Tongue (tissue), 3 donors: ENCODE measurements at places on chromosomes 12 and 14. TPM values are rescaled to one million over a fixed set of nuclear protein-coding genes. Genes with fewer than 3 reads are reported as not detected.

DNA sequence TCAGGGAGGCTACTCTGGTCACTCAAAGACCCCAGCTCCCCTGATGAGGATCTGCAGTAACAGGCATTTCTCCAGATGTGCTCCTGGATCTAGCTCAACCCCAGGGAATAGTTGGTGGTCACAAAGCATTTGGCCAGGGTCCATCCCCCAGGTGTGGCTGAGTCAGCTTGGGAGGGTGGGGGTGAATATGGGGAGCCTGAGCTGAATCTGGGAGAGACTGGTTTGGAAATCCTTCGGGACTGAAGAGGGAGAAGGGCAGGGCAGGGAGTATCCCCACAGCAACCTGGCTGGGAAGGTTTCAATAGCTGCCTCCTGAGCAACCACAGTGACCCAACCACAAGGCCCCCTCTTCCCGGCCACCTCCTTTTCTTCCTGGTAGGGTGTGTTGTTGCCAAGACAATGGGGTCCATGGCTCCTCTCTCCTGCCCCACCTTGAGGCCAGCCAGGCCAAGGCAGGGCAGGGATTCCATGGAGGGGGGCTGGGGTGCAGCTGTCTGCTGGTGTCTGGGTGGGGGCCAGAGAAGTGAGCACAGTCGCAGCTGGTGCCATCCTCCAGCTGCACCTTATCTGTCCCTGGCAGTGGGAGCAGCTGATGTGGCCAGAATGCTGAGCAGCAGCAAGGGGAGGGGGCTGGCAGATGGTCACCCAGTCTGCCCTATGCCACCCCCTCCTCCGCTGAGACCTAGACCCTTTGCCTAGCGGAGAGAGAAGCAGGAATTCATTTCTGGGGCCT is 5.5 kb downstream of the ASIC1 start:
- peak; percentile 89 for DNase-seq

GRCh38 chr12:49901026-49901425 is 2.7 kb downstream of the FAIM2 start:
- no peak for DNase-seq

DNA sequence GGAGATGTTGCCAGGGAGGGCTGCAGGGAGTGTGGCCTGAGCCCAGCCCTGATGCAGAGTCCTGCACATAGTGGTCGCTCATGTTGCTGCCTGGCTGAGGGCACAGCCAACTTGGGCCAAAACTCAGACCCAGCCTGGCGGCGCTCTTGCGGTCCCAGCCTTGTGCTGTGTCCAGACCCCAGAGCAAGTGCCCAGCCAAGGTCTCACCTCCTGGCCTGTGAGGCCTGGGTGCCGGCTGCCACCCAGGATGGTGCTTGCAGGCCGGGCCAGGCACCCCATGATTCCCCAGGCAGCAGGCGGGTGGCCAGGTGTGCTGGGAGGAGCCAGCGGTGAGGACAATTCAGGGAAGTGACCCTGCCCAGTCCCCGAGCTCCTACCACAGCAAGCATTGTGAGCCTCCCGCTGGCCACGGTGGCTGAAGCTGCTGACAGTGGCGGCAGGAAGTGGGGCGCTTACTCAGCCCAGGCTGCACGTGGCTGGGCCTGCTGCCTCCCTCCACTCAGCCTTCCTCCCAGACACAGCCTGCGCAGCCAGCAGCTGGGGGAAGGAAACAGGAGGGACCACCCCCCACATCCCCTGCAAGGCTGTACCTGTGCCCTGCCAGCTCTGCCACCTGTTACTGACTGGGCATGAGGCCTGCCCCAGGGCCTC is 17.7 kb upstream of the PGF start:
- DNase-seq, result peak; percentile 53

GRCh38 chr12:27237790-27238771 is 6.0 kb upstream of the STK38L start:
- no peak for DNase-seq

DNA sequence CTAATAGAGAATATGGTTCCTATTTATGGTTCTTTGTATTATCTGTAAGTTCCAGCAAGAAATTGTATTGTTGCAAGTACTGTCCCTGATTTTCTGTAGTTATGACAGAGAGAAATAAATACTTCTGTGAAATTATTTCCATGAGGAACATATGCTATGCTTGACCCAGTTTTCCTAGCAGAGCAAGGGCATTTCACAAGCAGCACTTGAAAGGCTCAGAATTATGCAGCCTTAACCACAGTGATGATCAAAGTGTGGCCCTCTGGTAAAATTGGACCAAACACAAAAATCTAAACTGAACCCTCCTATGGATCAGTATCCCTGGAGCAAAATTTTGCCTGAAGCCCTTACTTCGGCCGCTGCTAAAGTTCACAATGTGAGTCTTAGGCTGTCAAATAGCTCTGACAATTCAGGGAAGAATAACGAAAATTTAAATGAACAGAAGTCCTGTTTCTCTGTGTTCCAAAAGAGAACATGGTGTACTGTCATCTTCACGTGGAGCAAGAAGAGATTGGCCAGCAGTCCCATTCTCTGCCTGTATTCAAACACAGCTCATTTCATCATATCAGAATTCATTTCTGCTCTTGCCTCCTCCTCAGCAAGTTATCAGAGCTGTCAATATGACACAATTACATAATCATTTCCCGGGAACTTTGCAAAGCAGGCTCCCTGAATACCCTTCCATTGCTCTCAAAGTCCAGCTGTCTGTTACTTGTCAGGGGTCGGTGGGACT is 471.9 kb downstream of the RPS29 start:
- no peak for DNase-seq

- no peak for DNase-seq
Measured at GRCh38 chr12:20440408-20440807, 72.1 kb downstream of the PDE3A start.

- no peak for DNase-seq
Measured at GRCh38 chr12:14252697-14253096, 112.8 kb upstream of the ATF7IP start.

- no peak for DNase-seq
Measured at GRCh38 chr14:68148276-68148675, 328.7 kb downstream of the RAD51B start.

DNA sequence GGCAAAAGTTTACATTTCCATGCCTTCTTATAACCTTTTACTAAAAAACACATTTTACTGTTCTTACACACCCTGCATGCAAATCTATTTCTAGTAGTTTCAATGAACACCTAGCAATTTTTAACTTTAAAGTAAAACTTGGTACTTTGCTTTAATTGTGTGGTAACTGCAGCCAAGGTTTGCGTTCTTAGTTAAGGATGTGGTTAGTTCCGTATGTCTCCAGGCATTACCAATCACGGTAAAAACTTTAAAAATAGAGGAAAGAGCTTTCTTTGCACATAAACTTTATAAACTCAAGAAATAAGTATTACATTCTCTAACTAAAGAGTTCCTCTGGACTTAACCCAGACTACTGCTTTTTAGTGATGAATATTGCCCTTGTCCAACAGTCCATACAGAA is 795.2 kb downstream of the SLC16A7 start:
- DNase-seq, result no peak

DNA sequence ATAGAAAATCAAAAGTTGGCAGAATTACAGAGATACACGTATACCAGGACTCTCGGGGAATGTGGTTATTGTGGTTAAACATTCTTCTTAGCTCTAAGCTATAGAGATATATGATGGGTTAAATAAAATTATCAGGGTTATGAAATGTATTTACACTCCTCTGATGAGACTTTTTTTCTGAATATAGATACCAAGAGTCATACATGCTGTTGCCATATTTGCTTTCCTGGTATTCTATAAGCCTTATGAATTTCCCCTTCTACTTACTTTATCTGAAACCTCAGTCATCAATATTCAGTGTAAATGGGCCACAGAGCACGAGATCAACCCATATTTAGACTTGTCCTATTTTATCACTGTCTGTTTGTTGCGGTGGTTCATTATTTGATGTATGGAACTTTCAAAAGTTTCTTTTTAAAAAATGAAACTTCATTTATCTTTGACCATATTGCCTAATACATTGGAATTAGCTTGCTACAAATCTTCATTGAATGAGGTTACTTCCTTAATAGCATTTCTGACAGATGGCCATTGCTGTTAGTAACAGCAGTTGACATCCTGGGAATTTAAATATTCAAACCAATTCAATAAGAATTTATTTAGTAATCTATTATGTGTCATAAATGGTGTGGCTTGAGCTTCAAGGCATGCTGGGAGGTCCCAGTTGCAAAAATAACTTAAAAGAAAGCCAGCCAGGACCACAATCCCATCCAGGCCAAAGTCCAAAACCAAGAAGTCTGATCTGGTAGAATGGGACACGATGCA is 393.5 kb downstream of the PCNX1 start:
- DNase-seq, result no peak

DNA sequence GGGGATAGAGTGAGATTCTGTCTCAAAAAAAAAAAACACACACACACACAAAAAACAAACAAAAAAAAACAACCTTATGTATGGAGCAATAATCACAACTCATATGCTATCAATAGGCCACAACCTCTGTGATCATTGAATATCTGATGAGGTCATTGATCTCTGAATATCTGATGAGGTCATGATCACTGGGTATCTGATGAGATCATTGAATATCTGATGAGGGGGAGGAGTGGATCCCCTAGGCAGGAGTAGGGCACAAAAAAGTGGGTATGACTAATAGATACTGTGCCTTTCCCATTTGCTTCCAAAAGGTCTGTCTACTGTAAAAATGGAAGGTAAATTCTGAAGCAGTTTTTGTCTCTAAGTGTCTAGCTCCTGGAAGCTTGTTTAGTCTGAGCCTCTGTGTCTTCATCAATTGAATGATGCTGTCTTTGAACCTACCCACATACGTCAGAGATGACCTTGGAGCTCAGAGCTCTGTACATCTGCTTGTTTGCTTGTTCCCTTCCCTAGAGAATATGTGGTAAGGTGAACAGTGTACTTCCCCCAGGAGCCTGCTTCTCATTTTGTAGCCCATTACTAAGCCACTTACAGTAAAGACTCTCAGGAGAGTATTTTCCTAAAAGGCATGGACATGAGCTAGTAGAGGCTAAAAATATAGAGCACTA is 13.6 kb downstream of the PAH start:
- no peak for DNase-seq

DNA sequence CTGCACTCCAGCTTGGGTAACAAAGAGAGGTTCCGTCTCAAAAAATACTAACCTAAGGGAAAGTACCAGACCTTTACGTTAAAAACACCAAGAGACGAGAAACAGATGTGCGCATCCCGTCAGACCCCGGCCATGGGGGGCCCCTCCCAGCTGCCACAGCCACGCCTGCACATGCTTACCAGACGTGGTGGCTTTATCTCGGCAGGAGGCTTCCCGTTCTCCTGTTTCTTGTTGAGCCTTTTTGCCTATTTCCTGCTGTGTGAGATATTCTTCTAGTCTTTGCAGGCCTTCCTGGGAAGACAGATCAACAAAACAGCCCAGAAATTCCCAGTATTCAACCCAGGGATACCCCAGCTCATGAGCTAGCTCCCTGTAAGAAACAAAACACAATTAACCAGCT is 23.6 kb downstream of the PGAM5 start:
- DNase-seq, result no peak

GRCh38 chr14:32438517-32438916 is 109.4 kb downstream of the AKAP6 start:
- no peak for DNase-seq

DNA sequence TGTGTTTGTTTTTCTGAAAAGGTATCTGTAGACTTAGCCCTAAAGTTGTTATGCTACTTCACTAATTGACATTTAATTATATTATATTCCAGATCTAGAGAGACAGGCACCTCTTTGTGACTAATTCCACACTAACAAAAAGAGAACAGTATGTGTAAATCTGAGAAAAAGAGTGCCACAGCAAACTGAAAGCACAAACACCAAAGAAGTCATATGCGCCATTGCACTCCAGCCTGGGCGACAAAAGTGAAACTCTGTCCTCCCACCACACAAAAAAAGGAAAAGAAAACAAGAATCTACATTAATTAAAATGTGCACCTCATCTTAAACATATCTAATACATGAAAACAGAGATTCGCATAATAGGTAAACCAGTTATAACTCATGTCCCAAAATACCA is 4.4 kb upstream of the CSRNP2 start:
- DNase-seq, result no peak

GRCh38 chr12:47391566-47391965 is 311.8 kb upstream of the AMIGO2 start:
- no peak for DNase-seq

- no peak for DNase-seq
Measured at GRCh38 chr12:11555743-11556625, 93.5 kb upstream of the ETV6 start.

- DNase-seq, result no peak
Measured at GRCh38 chr14:52275372-52275771, 7.9 kb downstream of the PTGDR start.

TC2N gene
- total RNA-seq, result 30.9 TPM

CD69 gene
- 4.6 TPM for total RNA-seq

TMEM119 gene
- total RNA-seq, result 42.0 TPM

PIK3C2G gene
- total RNA-seq, result 3.6 TPM

AKT1 gene
- total RNA-seq, result 198 TPM

CGRRF1 gene
- 21.0 TPM for total RNA-seq

GLIPR1 gene
- total RNA-seq, result 6.6 TPM
